Stimulated activated CD4-positive, alpha-beta T cell treated with anti-CD3 and anti-CD28 coated beads, TNF-alpha, amount 100 ng/mL, for 48 hours (primary cell): ENCODE measurements at places on chromosomes 4 and X.

DNA sequence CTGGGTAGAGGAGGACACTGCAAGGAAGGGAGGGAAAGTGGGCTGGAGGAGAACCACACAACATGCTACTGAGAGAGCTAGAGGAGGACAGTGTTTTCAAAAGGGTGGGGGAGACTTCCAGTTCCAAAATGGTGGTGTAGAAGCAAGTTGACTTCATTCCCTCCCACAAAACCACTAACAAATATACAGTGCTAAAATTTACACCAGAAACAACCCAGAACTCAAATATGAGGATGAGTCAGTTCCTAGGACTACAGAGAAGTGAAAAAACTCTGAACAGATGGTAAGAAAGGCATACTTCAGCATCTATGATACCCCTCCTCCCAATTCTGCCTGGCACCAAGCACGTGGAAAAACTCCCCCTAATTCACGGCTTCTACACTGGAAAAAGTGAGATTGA, 9.8 kb downstream of the AADAT start:
- DNase-seq = no peak

- no peak for DNase-seq
Observed at GRCh38 chr4:55399581-55399980, 3.8 kb downstream of the TMEM165 start.

DNA sequence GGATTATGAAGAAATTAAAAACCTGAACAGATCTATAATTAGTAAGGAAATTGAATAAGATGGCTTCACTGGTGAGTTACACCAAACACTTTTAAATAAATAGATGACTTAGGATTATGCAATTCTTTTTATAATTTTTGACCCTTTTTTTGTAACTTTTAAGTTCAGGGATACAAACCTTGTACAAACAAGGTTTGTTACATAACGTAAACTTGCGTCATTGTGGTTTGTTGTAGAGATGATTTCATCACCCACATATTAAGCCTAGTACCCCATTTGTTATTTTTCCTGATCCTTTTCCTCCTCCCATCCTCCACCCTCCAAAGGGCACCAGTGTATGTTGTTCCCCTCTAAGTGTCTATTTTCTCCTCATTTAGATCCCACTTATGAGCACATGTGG, 75.7 kb downstream of the CPEB2 start:
- no peak for DNase-seq

DNA sequence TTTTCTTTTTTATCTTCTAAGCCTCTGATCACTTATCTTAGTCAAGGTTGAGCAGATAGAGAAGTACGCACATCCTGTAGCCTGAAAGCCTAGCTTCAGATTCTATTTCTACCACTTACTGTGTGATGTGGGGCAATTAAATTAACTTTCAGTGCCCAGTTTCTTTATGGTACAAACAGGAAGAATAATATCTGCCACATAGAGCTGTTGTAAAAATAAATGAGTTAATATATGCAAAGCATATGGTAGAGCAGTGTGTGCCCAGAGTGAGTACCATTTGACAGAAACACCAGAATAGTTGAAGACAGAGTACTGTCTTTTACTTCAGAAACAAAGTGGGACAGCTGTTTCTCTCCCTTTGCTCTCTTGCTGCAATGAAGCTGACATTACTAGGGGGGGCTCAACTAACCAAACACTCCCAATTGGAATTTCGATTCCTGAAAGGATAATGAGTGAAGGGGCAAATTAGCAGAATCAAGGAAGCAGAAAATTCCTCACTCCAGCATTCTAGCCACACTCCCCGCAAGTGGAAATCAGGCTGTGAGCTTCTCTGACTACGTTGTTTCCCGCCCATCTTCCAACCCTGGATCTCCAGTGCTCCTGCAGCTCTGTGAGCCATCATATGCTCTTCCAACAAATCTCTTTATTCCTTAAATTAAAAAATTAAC, 80.4 kb downstream of the MAPK10 start:
- no peak for DNase-seq

- DNase-seq = no peak
Observed at GRCh38 chr4:31104043-31104442, 383.9 kb downstream of the PCDH7 start.

GRCh38 chr4:110905367-110905766, 282.5 kb upstream of the PITX2 start:
- no peak for DNase-seq

- DNase-seq = no peak
Observed at GRCh38 chrX:39174241-39174771, 373.0 kb downstream of the MID1IP1 start.
